ENCODE measurements at places on chromosomes 16 and 17.

DNA sequence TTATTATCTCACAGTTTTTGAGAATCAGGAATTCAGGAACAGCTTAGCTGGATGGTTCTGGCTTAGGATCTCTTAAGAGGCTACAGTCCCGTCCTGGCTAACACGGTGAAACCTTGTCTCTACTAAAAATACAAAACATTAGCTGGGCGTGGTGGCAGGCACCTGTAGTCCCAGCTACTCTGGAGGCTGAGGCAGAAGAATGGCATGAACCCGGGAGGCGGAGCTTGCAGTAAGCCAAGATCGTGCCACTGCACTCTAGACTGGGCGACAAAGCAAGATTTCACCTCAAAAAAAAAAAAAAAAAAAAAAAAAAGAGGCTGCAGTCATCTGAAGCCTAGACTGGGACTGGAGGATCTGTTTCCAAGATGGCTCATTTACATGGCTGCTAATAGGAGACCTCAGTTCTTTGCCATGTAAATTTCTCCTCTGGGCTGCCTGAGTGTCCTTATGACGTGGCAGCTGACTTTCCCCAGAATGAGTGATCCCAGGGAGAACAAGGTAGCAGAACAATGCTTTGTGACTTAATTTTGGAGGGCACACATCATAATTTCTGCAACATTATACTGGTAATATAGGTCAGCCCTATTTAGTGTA lies 95.8 kb upstream of the CORO6 start:
- DNase-seq = no peak

- no peak for DNase-seq
Observed at GRCh38 chr17:7894226-7894625, 5.6 kb downstream of the CHD3 start.

GRCh38 chr17:77734371-77735080 lies 224.0 kb upstream of the TNRC6C start:
- DNase-seq = peak; percentile 94

- DNase-seq = peak; percentile 86
Observed at GRCh38 chr17:65198653-65199382, 61.6 kb downstream of the RGS9 start.

DNA sequence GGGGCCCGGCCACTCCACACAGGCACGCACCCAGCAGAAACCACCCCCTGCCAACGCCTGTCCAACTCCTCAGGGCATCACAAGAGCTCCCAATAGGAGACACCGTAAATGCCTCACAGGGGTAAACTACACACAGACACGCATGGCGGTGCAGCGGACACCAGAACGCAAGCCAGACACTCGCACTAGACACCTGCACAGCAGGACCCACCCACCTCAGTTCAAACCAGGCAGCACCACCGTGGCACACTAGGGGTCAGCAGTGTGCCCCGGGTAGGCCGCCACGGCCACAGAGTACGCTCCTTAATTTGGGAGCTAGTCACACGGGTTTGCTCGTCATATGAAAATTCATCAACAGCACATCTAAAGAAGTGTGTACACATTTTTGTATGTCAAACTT lies 3.4 kb downstream of the SLC38A10 start:
- peak; percentile 30 for DNase-seq

- peak; percentile 99 for DNase-seq
Observed at GRCh38 chr17:36721560-36722120, 120.3 kb downstream of the MRM1 start.

- DNase-seq = no peak
Observed at GRCh38 chr16:57764341-57765159, 29.0 kb downstream of the KATNB1 start.
